ENCODE measurements at places on chromosomes 3 and 15. TPM values are rescaled to one million over a fixed set of nuclear protein-coding genes. Genes with fewer than 3 reads are reported as not detected.

Gene GOLGA6A
- 0.53 TPM for polyA plus RNA-seq

Gene SOX14
- polyA plus RNA-seq: not detected

Gene GABRA5
- 0.25 TPM for polyA plus RNA-seq

Gene SYNM
- 89.3 TPM for polyA plus RNA-seq

Gene C3orf49
- polyA plus RNA-seq: 0.22 TPM

Gene SCN11A
- polyA plus RNA-seq: 2.5 TPM

Gene ERC2
- 1.2 TPM for polyA plus RNA-seq

Gene MESP1
- polyA plus RNA-seq: 0.85 TPM

Gene FANCD2
- 6.9 TPM for polyA plus RNA-seq

Gene CAPN3
- 495 TPM for polyA plus RNA-seq

Gene DNAJB8
- not detected for polyA plus RNA-seq

Gene SCAANT1
- 1.0 TPM for polyA plus RNA-seq

Gene SEMA3G
- polyA plus RNA-seq: 14.1 TPM

Gene P2RY14
- 1.4 TPM for polyA plus RNA-seq

Measured in forelimb muscle (tissue), 1 donor.